ENCODE measurements at places on chromosomes 16 and 17.

- DNase-seq, result no peak
Observed at GRCh38 chr16:72976438-72977064, 71.4 kb downstream of the ZFHX3 start.

- no peak for DNase-seq
Observed at GRCh38 chr16:472199-472504, 46.7 kb downstream of the RAB11FIP3 start.

- no peak for DNase-seq
Observed at GRCh38 chr16:84294531-84295142, at the start of gene WFDC1. Gene WFDC1 (plus strand): TSS chr16:84294878. CDS start chr16:84294972, 94 bp downstream.

DNA sequence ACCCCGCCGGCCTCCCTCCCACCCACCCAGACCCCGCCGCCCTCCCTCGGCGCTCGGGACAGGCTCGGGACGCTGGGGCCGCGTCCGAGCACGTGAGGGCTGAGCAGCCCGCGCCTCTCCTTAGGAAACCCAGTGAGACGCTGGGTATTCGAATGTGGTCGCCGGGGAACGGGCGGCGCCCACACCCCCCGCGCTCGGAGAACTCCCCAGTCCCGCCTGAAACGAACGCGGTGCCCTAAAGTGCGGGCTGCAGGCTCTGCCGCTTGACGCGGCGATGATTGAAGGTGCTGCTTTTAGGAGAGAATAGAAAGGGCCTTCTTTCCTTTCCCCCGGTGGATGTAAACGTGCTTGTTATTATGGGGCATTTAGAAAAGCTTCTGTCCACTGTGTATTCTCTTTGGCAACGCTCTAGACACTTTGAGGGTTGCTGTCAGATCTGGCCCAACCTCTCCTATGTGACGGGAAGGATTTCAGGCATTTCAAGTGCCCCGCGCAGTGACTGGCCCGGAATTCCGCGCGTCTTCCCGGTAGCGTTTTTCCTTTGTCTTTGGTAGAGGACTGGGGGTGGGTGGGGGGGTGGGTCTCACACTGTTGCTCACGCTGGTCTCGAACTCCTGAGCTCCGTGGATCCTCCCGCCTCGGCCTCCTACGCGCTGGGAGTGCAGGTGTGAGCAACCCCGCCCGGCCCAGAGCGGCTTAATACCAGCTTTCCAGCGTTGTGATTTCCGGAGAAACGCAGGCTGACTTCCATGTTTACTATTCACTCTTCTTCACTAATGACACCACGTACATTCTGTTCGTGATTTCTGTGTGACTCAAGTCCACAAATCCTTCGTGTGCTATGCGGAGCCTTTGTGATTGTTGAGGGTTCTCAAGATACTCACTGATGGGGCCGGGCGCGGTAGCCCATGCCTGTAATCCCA lies 21.8 kb upstream of the FOXK2 start:
- DNase-seq, result peak; percentile 16

GRCh38 chr16:12784076-12784475 lies 19.6 kb downstream of the CPPED1 start:
- DNase-seq, result no peak

- no peak for DNase-seq
Observed at GRCh38 chr17:21199856-21200255, 14.1 kb downstream of the TMEM11 start.

GRCh38 chr17:74659889-74660288 lies 36.4 kb upstream of the CD300E start:
- no peak for DNase-seq

- no peak for DNase-seq
Observed at GRCh38 chr16:66508248-66508913, 41.5 kb downstream of the TK2 start.

GRCh38 chr17:61285526-61286320 lies 113.9 kb upstream of the TBX2 start:
- DNase-seq, result no peak

DNA sequence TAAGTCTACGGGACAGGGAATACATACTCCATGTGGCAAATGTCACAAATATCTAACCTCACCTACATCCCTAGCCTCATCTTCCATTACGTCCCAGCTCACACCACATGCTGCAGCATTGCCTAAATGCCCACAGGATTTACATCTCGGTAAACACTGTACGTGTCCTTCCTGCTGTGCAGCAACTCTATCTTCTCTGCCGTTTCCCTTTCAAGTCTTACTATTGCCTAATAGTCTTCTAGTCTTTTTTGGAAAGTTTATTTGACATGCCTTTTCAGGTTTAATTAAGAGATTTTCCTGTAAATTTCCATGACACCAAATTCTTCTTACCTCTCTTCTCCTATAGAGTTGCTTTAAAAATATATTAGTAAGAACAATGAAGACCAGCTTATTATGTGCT lies 120.5 kb downstream of the HS3ST4 start:
- peak; percentile 77 for DNase-seq

DNA sequence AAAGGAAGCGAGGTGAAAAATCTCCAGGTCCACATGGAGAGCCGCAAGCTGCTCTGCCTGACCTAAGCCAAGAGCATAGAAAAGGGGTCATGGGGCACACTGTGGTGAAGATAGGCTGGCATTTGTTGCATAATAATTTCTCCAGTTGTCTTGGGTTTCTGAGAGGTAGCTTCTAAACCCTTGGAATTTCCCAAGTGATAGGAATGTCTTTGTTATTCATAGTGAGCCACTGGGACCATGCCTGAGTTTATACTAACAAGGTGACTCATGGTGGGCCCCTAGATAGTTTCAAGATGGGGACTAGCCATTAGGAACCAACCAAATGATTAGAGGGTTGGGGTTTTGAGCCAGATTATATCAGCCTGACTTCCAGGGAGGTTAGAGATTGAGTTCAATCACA lies 25.6 kb downstream of the SOST start:
- DNase-seq, result no peak

DNA sequence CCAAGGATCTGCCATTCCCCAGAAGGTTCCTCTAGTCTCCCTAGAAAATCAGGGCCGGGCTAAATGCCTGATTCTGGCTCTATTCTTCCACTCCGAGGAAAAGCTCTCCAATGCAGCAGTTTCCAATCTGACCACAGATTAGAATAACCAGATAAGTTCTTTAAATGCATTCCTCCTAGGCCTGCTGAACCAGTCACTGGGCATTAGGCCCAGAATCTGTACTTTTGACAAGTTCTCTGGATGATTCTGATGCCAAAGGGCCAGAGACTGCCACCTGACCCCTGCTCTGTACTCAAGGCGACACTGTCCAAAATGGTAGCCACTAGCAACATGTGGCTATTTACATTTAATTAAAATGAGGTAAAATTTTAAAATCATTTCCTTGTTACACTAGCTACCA lies 22.3 kb downstream of the MAP3K14 start:
- no peak for DNase-seq

- no peak for DNase-seq
Observed at GRCh38 chr17:2867441-2868424, 71.5 kb downstream of the RAP1GAP2 start.

DNA sequence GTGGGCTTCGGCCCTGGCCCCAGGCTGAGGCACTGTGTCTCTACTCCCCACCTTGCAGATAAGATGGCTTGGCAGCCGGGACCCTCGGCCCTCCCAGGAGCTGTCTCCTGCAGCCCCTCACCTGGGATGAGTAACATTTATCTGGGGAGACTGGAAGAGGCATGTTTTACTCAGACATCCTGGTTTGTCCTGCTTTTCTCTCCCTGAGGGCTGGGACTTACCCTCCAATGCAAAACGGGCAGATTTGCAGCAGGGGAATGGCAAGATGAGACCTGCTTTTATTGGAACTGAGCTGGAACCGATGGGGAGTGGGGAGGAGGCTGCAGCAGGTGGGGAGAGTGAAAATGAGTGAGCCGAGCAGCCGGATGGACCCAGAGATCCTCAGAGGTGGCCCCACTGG lies 27.3 kb upstream of the UBE2G1 start:
- peak; percentile 40 for DNase-seq

DNA sequence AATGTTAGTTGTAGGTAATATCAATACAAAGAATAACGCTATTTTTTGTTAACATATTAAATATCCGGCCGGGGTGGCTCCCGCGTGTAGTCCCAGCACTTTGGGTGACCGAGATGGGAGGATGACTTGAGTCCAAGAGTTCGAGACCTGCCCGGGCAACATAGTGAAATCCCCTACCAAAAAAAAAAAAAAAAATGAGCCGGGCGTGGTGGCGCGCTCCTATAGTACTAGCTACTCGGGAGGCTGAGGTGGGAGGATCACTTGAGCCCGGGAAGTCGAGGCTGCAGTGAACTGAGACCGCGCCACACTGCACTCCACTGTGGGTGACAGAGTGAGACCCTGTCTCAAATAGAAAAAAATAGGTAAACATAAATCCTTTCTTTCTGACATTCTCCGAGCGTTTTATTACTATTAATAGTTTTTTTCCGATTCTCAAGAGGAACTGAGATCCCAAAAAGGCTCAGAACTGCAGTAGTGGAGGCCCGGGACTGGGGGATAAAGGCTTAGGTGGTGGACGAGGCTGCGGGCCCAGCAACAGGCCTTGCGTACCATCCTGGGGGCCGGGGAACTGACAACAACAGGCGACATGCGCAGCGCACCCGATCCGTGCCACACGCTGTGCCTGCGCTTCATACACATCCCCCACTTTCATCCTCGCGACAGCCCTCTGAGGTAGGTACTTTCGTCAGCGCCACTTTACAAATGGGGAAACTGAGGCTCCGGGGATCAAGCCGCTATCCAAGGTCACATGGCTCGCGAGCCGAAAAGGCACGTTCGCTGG lies 919 bp downstream of the N4BP1 start:
- no peak for DNase-seq

GRCh38 chr17:47739150-47739549 lies 6.1 kb downstream of the TBX21 start:
- no peak for DNase-seq

DNA sequence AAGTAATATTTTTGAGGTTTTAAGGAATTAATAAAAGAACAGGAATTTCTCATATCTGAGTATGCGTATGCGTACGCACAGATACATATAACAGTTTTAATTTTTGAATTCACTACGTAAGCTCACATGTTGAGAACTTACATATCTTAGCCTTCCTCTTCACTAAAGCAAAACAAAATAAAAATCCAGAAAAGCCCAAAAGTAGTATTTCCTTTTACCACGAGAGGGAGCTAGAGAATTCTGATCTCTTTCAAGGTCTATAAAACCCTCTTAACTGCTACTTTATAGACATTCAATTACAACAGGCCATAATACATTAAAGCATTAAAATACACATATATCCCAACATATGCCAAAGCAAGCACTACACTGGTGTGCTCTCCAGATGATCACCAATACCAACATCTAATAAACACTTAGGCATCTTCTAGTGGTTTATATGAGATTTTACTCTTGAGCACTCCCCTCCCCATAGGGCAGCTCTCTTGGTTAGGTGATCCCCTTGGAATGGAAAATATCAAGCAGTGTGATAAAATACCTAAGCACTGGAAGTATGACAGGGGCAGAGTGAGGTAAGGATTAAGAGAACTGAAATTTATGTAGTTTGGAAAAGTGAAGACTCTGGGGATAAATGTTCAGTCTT lies 94.0 kb downstream of the SKAP1 start:
- DNase-seq, result peak; percentile 57

- DNase-seq, result no peak
Observed at GRCh38 chr17:43880420-43880991, 26.8 kb downstream of the MPP2 start.

DNA sequence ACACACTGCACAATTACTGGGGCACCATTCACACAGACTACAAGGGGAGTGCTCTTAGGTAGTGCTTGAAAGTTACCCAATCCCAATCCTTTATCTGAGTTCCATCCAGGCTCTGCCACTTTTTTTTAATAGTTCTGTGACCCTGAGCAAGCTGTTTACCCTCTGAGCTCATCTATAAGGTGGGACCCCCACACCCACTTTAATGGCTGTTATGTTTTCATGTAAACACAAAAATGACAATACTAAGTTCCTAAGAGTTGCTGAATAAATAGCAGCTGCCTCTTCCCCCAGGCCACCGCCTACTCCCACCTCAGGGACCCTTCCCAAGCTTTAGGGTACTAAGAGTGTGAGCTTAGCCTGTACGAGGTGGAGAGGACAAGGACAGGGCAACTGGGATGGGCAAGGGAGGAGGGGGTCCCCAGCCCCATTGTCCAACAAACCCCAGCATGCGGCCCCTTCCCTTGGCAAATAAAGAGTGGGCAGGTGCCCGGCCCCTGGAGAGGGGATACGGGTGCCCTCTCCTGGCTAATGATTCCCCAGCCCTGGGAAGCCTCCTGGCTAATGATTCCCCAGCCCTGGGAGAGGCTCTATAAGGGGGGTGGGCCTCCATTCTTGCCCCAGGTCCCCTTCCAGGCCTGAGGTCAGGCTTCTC lies 14.6 kb downstream of the SLC13A2 start:
- DNase-seq, result no peak

Measured in NCI-H526 treated with DMSO at 0.1 percent for 48 hours (cell line).